ENCODE measurements at places on chromosomes 5 and 9. TPM values are rescaled to one million over a fixed set of nuclear protein-coding genes. Genes with fewer than 3 reads are reported as not detected.

- no peaks in the 10 kb centered on the region for H3K4me1 ChIP-seq
- no peaks in the 10 kb centered on the region for H3K27me3 ChIP-seq
- no peak overlapping the region for H3K27ac ChIP-seq
- H3K36me3 ChIP-seq, result no peaks in the 10 kb centered on the region
Observed at GRCh38 chr9:26205261-26205660, 527.0 kb upstream of the TUSC1 start.

- DNase-seq, result no peak
- H3K36me3 ChIP-seq, result no peaks in the 10 kb centered on the region
Observed at GRCh38 chr5:1888541-1889251, 6.0 kb upstream of the IRX4 start.

DNA sequence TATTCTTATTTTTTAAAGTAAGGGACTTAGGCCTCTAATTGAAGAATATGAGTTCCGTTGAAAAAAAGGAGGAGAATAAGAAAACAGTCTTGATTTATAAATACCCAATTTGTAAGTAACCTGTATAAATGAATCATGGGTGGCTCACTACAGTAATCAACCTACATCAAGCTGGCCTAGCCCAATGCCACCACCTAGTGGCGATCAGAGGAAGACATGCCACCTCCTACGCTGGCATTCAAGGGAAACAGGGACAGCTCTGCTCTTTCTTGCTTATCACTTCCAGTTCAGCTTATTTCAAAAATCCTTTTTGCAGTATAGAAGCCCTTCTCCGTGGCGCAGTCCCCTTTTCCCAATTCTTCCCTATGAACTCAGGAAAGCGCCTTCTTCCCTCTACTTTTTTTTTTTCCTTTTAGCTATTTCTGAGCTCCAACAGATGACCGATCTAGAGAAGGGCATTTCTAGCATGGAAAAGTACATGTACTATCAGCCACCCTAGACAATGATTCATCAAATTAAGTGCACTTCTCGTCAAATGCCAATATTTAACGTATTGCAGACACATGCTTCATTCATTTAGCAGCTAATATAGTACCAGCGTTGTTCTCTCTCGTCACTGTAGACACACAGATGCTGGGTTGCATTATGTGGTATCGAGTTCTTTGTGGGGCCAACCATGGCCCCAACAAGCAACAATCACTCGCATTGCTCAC lies 28.3 kb downstream of the PTPN3 start:
- peak; percentile 82 for DNase-seq
- no peak overlapping the region for H3K27ac ChIP-seq
- H3K36me3 ChIP-seq, result no peaks in the 10 kb centered on the region
- no peak overlapping the region for H3K4me3 ChIP-seq

GRCh38 chr9:69549310-69550202 lies 122.6 kb downstream of the APBA1 start:
- peaks cover 3% of the 10 kb centered on the region for H3K4me1 ChIP-seq
- peak; percentile 46 for DNase-seq
- H3K4me3 ChIP-seq, result no peak overlapping the region
- no peaks in the 10 kb centered on the region for H3K36me3 ChIP-seq

GRCh38 chr5:179803651-179804554 lies 2.8 kb downstream of the MGAT4B start:
- H3K4me1 ChIP-seq, result peaks cover 27% of the 10 kb centered on the region
- peak; percentile 93 for DNase-seq
- peak overlapping the region; percentile 85 for H3K4me3 ChIP-seq
- peaks cover 4% of the 10 kb centered on the region for H3K36me3 ChIP-seq
- peak overlapping the region; percentile 87 for H3K27ac ChIP-seq

- H3K27me3 ChIP-seq, result no peaks in the 10 kb centered on the region
- no peak for DNase-seq
- H3K4me3 ChIP-seq, result no peak overlapping the region
- H3K27ac ChIP-seq, result no peak overlapping the region
- H3K36me3 ChIP-seq, result peaks cover 9% of the 10 kb centered on the region
Observed at GRCh38 chr9:5357431-5358105, 17.9 kb upstream of the RLN1 start.

DNA sequence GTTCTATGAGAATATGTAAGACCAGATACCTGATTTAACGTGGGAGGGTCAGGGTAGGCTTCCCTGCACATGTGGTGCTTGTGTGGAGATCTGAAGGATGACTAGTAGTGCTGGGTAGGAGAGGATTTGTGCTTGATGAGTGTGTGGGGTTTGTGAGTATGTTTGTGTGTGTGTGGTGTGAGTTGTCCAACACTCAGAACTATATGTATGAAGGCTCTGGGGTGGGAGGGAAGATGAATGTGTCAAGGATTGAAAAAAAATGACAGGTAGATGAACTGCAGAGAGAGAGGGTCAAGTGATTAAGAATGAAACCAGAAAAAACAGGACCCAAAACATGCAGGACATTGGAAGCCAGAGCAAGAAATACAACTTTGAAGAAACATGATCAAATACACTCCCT lies 154.6 kb upstream of the NR3C1 start:
- no peak overlapping the region for H3K4me3 ChIP-seq
- H3K36me3 ChIP-seq, result no peaks in the 10 kb centered on the region
- no peak overlapping the region for H3K27ac ChIP-seq
- H3K4me1 ChIP-seq, result peaks cover 15% of the 10 kb centered on the region

GRCh38 chr9:110399983-110400382 lies 62.3 kb upstream of the TXNDC8 start:
- H3K4me3 ChIP-seq, result no peak overlapping the region
- H3K27ac ChIP-seq, result no peak overlapping the region
- H3K4me1 ChIP-seq, result no peaks in the 10 kb centered on the region
- peaks cover 1% of the 10 kb centered on the region for H3K27me3 ChIP-seq

DNA sequence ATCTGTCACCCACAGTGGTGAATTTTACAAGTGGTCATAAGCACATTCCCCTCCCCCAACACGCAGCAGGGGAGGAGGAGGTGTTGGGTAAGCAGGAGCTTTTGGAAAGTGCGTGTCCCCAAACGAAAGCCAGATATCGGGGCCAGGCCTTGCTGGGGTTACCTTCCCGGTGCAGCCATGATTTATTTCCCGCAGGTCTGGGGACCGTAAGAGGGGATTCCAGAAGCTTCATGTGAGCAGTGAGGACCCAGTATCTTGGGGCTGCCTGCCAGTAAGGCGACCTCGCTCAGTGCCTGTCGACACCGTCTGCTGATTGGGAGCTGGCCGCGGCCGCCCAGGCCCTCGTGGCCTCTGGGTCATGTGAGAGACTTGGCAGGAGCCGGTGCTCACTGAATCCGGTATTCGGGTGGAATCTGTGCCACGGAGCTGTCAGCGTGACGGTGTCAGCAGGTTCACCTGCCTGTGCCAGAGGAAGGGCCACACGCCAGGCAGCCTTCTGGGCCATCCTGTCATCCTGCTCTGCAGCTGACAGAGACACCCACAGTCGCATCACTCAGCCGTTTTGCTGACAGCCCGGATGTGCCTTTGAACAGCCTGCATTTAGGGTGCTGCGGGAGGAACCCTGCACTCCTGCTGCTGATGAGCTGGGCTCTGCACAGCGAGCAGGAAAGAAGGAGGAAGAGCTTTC lies 37.3 kb downstream of the SEC61B start:
- peak overlapping the region; percentile 45 for H3K4me3 ChIP-seq
- DNase-seq, result peak; percentile 68
- H3K27me3 ChIP-seq, result peaks cover 10% of the 10 kb centered on the region
- H3K4me1 ChIP-seq, result peaks cover 29% of the 10 kb centered on the region

GRCh38 chr9:29564564-29564963 lies 1991.3 kb upstream of the C9orf72 start:
- no peaks in the 10 kb centered on the region for H3K36me3 ChIP-seq
- no peak for DNase-seq
- no peaks in the 10 kb centered on the region for H3K27me3 ChIP-seq

PCDHB10 gene
- not detected for total RNA-seq

ECPAS gene
- total RNA-seq, result 79.6 TPM

CNTNAP3 gene
- total RNA-seq, result not detected

TNFSF15 gene
- total RNA-seq, result 0.16 TPM

AK1 gene
- 12.1 TPM for total RNA-seq

NUDT12 gene
- 2.7 TPM for total RNA-seq

RNF183 gene
- not detected for total RNA-seq

FOXD4 gene
- total RNA-seq, result not detected

N4BP3 gene
- 33.2 TPM for total RNA-seq

PDZD2 gene
- not detected for total RNA-seq

MYOZ3 gene
- 0.11 TPM for total RNA-seq

MAPKAP1 gene
- total RNA-seq, result 58.8 TPM

TCF7 gene
- total RNA-seq, result 47.4 TPM
